ENCODE measurements at places on chromosomes 16 and 17.

GRCh38 chr16:81815429-81815766 is 36.3 kb downstream of the PLCG2 start:
- DNase-seq, result no peak

- DNase-seq, result no peak
Measured at GRCh38 chr16:12995721-12996372, 94.4 kb downstream of the SHISA9 start.

DNA sequence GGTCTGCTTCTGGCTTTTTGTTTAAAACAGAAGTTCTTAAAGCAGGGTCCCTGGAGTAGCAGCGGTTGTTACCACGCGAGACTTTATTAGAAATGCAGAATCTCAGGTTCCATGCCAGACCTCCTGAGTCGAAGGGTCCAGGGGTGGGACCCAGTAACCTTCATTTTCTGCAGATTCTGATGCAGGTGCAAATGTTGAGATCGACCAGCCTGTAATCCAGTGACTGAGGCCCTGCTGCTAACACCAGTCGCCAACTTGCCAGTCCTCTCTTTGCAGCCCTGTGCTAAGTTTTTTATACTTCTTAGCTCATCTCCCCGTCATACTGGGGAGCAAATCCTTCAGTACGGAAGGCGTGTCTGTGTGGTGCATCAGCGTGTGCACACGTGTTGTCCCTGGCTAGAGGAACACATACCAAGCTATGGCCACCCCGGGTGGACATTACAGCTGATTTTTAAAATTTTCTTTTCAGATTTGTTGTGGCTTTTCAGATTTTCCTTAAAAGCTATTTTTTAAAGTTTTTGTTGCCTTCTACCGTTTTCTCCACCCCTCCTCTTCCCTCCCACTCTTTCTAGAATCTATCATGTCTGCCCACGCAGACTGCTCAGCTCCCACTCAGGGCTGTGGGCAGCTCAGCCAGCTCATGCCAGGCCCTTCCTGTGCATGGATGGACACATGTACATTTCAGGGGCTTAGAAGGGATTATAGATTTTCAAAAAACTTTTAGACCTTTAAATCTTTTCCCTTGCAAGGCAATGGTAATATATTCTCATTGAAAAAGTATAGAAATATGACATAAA is 57.7 kb downstream of the MEAK7 start:
- DNase-seq, result no peak

GRCh38 chr17:45430006-45430737 is 2.5 kb downstream of the ARHGAP27 start:
- DNase-seq, result no peak

DNA sequence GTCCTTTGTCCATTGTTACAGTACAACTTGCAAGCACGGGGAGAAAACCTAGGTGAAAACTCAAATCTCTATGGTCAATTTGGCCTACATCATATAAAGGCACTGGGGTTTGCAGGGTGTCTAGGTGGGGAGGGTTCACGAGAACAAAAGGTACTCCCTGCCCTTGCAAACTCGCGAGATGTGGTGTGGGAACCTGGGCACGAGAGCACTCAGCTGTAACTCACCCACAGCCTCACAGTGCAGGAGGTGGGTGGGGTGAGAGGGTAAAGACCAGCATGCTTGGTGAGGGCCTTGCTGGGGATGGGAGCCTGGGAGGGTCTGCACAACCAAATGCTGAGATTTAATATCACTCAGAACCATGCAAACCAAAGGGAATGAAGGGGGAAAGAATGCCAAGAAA is 18.4 kb upstream of the ZNF594 start:
- no peak for DNase-seq

- DNase-seq, result no peak
Measured at GRCh38 chr17:42018339-42018738, 1.1 kb upstream of the DNAJC7 start.
